ENCODE measurements at places on chromosomes 7 and 10. TPM values are rescaled to one million over a fixed set of nuclear protein-coding genes. Genes with fewer than 3 reads are reported as not detected.

Gene MMD2
- total RNA-seq: not detected

Gene SYT15B
- total RNA-seq: 0.37 TPM

Gene COL13A1
- 5.9 TPM for total RNA-seq

Gene BPGM
- total RNA-seq: 10.0 TPM

Gene TAS2R41
- total RNA-seq: not detected

Gene RBM28
- total RNA-seq: 66.3 TPM

Gene SEC61A2
- 10.0 TPM for total RNA-seq

Gene ODAD2
- total RNA-seq: 20.4 TPM

Gene VWDE
- total RNA-seq: 13.7 TPM

Gene MRM2
- 34.7 TPM for total RNA-seq

Gene AKR1B15
- total RNA-seq: not detected

Gene DGKB
- total RNA-seq: 0.05 TPM

Gene CLRN3
- 0.39 TPM for total RNA-seq

Gene LRRD1
- total RNA-seq: not detected

Gene LRRC61
- total RNA-seq: 12.0 TPM

Gene SPAM1
- not detected for total RNA-seq

Gene HOXA4
- total RNA-seq: 2.0 TPM

Gene ZFAND2A
- 19.1 TPM for total RNA-seq

Gene C10orf105
- total RNA-seq: not detected

Gene IGFBP1
- total RNA-seq: 0.20 TPM

Data from HCT116 (cell line).